CD4-positive, alpha-beta T cell treated with Interleukin-12 subunit alpha and Interleukin-12 subunit beta, for 1 hour (primary cell): ENCODE measurements at places on chromosomes 3 and 15.

DNA sequence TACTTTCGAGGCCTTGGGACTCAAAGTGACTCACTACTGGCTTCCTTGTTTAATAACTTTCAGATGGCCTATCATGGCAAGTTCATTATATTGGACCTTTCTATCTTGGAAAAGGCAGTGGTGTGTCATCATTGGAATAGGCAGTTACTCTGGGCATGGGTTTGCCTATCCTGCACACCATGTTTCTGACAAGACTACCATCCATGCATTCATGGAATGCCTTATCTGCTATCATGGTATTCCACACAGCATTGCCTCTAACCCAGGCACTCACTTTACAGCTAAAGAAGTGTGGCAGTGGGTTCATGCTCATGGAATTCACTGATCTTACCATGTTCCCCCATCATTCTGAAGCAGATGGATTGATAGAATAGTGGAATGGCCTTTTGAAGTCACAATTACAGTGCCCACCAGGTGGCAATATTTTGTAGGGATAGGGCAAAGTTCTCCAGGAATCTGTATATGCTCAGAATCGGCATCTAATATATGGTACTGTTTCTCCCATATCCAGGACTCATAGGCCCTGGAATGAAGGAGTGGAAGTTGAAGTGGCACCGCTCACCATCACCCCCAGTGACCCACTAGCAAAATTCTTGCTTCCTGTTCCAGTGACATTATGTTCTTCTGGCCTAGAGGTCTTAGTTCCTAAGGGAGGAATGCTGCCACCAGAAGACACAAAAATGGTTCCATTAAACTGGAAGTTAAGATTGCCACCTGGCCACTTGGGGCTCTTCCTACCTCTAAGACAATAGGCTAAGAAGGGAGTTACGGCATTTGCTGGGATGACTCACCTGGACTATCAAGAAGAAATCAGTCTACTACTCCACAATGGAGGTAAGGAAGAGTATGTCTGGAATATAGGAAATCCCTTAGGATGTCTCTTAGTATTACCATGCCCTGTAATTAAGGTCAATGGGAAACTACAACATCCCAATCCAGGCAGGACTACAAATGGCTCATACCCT is 1161.4 kb downstream of the SI start:
- DNase-seq, result no peak

DNA sequence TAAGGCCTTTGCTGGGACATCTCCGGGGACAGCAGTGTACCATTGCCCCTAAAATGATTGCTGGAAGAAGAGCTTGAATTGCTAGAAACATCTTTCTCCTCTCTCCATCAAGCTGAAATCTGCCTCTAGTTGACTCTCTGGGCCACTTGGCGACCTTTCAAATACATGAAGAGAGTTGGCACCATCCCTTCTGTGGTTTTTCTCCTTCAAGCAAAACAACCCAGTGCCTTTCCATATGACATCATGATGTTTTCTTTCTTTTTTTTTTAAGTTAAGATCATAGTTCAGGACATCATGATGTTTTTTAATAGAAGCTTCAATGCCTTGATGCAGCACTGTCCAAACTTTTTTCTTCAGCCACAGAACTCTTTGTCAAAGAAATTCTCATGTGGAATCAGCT is 144.0 kb upstream of the PTPRG start:
- no peak for DNase-seq

DNA sequence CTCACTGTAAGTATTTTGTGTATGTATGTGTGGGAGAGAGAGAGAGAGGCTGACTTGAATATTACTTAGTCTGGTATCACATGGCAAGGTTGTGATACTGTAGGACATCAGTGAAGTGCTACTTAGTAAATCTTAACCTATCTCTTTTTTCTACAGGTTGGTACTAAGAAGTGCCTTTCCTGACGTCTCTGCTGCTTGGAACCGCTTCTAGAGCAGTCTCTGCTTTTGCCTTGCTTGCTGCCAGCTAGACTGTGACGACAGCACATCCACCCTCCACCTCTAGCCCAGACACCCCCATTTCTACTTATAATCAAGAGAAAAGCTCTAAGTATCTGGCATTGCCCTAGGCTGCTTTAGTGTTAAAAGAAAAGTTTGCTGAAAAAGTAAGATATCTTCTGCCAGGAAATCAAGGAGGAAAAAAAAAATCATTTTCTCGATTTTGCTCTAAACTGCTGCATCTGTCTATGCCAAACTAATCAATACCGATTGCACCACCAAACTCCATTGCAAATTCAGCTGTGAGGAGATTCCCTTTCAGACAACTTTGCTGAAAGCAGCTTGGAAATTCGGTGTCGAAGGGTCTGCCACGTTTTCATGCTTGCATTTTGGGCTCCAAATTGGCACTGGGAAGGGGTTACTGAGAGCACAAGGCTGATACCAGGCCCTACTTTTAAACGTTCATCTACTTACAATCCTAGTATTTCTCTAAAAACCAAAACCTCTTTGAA is 30.7 kb downstream of the MBNL1 start:
- DNase-seq, result peak; percentile 62

GRCh38 chr15:62105266-62105665 is 38.5 kb downstream of the C2CD4A start:
- no peak for DNase-seq

GRCh38 chr3:193730511-193730910 is 137.5 kb downstream of the OPA1 start:
- no peak for DNase-seq

DNA sequence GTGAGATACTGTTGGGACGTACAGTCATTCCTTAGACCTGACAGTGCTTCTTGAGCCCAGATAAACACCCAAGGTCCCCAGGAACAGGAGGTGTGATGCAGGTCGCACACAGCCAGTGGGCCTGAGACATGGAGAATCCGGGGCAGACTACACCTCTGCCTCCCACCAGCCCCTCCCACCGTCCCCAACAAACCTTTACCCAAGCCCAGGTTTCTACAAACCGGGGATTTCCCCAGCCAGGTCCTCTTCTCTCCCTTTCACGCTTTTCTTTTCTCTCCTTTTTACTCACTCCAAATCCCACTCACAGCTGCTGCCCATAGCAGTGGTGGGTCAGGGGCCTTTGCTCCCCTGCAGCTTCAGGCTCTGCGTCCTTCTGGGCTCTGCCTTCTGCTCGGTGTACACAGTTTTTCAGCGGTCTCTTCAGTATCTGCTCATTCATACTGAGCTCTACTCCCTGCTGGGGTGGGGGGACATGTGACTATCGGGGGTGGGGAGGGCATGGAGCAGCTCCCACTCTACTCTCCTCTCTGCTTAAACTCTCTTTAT is 4.8 kb upstream of the PCSK6 start:
- no peak for DNase-seq

DNA sequence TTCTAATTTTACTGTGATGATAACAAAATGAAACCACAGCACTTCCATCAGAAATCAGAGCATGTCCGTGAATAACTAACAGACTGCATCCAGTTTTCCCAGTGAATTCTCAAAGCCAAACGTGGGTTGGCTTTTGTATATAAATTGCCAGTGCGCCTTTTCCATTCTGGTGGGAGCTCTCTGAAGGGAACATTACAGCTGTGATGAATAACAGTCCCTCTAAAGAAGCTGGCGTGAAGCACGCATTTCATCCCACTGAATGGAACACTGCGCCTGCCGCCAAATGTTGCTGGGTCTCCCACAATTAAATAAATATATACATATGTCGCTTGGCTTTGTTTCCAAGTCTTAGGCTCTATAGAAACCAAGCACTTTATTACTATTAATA is 113.0 kb upstream of the PFN2 start:
- no peak for DNase-seq

- DNase-seq, result no peak
Measured at GRCh38 chr3:69212411-69213160, 90.2 kb upstream of the LMOD3 start.

- DNase-seq, result no peak
Measured at GRCh38 chr3:196198771-196199753, 12.1 kb downstream of the ZDHHC19 start.

GRCh38 chr3:49132437-49133225 is at the start of gene LAMB2:
Gene LAMB2, minus strand, starts transcription at chr3:49133050. Its CDS starts 183 bp downstream, at chr3:49132867.
- DNase-seq, result no peak

GRCh38 chr3:192929755-192930547 is 12.3 kb upstream of the MB21D2 start:
- no peak for DNase-seq
